ENCODE measurements at places on chromosomes 16 and 17. TPM values are rescaled to one million over a fixed set of nuclear protein-coding genes. Genes with fewer than 3 reads are reported as not detected.

Gene C16orf96
- 0.11 TPM for total RNA-seq

Gene KCNH4
- total RNA-seq: 0.13 TPM

Gene KRTAP4-9
- total RNA-seq: not detected

Gene SLC16A6
- 0.16 TPM for total RNA-seq

Gene CMTM2
- 0.46 TPM for total RNA-seq

Gene MEIOB
- not detected for total RNA-seq

GRCh38 chr16:65015599-65015998 is 106.3 kb downstream of the CDH11 start:
- no peak for DNase-seq

DNA sequence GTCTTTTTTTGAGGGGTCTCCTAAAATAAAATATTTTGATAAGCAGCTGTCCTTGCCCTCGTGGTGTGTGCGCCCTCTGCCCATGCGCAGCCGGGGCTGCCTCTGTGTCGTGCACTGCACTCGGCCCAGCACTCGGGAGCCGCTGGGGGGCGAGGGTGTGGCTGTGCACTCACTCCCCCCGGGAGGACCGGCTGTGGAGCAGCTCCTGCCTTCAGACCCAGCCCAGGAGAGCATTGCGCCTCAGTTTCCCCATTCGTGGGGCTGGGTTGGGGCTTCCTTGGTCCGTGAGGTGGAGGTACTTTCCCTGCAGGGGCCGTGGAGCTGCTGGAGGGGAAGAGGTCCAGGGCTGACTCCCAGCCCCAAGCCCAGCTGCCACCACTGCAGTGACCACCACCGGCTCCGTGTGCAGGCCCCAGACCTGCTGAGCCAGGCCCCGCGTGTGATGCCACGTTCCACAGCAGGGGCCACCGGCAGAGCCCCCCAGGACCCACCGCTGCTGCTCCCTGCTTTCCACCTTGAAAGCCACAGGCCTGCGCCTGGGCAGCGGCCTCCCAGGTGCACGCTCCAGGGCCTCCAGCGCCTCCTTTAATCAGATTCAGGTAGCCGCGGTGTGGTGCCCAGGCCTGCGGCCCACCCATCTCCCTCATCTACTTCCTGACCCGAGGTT is 6.3 kb upstream of the IL17C start:
- DNase-seq: no peak

- DNase-seq: no peak
Measured at GRCh38 chr16:10919003-10919351, 23.3 kb downstream of the DEXI start.

DNA sequence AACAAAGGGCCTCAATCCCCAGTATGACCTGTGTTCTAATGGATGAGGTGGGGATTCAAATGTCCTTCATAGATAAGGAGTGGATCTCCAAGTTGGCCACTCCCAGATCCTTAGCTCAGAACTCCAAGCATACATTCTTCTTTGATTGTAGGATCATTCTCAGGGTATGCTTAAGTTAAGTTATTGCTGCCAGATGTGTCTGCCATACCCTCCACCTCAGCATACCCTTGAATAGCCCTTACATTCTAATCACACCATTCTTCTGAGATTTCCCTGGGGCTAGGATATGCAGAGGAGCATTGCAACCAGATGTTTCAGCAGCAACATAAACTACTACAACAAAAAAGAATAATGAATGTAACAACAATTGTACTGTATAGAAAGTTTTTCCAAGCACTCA is 1.6 kb upstream of the KRTAP2-4 start:
- DNase-seq: no peak

GRCh38 chr17:76626442-76626841 is 17.1 kb downstream of the ST6GALNAC1 start:
- DNase-seq: no peak

DNA sequence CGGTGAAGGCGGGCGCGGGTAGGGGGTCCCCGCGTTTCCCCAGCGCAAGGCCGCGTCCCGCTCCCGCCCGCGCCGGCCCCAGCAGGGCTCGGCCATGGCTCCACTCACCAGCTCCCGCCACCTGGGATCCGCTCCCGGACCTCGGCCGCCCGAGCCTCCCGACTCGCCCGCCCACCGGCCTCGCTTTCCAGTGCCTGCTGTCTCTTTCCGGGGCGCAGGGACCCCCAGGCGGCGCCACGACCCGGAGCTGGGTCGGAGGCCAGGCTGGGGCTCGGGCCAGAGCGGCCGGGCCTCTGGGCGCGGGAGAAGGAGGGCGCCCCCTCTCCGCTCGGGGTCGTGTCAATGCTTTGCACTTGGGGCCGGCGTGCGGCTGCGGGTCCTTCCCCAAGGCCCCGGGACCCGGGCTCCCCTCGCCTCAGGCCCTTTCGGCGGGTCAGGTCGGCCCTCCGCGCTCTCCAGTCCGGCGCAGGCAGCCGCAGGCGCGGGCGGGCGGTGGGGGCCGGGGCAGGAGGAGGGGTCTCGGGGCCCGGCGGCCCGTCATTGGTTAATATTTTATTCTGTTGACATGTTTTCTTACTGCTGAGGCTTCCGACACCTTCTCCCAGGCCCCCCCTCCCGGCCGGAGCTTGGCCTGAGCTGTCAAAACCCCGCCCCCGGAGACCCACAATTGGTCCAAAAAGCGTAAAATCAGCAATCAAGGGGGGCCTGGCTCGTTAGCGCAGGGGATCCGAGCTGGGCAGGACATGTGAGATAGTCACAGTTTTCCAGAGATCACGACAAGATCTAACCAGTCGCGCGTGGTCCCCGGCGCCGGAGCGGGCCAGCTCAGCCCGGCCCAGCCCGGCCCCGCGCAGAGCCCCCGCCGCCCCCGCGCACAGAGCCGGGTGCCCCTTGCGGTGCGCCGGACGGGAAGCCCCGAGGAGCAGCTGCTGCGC is at the start of gene TBX2:
Gene TBX2, plus strand, starts transcription at position 713 of the 935 bp plus-strand sequence. CDS start 334 bp downstream, outside the sequence.
- DNase-seq: peak; percentile 91

GRCh38 chr17:75925912-75926311 is 14.9 kb downstream of the FBF1 start:
- no peak for DNase-seq

DNA sequence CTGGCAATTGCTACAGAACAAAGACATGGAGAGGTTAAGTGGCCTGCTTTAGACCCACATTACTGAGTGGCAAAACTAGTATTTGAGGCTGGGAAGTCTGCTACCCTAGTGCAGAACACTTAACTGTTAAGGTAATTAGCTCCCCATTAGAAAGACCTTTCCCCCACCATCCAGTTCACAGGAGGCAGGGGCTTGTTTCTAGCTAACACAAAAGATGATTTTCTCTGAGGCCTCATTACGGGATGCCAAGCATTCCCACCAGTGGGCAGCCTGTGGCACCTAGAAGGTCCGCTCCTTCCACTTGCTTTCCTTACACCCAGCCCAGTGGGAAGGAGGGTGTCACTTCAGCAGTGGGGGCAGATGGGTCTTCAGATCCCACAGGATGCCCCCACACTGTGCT is 99.1 kb downstream of the RBFOX1 start:
- DNase-seq: no peak

GRCh38 chr17:76469076-76469990 is 1.9 kb downstream of the AANAT start:
- peak; percentile 30 for DNase-seq

DNA sequence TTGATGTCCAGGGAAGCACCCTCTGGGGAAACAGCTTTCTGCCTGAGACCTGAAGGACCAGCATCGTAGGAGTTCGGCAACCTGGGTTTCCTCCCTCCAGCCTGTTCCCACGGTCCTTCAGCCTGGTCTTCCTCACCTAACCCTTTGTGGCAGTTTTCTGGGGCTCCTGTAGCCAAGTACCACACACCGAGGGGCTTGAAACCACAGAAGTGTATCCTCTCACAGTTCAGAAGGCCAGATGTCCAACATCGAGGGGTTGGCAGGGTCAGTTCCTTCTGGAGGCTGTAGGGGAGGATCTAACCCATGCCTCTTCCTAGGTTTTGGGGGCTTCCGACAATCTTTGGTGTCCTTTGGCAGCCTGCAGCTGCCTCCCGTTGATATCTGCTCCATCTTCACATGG is 381.0 kb upstream of the TNRC6C start:
- DNase-seq: no peak

DNA sequence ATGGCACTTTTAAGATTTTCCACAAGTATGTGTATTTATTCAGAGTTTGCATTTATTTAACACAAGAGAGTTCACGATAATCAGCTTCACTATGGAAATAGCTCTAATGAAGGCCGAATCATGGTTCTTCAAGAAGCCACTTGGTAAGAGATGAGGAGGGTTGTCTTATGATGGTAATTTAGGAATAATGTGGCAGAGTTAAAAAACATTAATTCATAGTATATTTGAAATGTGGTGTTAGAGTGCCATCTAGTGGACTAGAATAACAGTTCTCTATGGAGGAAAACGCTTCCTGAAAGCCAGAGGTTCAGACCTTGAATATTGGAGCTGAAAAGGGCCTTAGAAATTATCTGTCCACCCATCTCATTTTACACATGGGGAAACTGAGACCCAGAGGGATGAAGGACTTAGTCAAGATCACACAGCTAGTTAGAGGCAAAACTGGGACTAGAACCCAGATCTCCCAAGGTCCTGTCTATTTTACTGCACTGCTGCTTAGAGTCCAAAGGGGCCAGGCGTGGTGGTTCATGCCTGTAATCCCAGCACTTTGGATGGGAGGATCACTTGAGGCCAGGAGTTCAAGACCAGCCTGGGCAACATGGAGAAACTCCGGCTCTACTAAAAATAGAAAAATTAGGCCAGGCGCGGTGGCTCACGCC is 33.8 kb upstream of the KPNB1 start:
- DNase-seq: no peak
